ENCODE measurements at places on chromosomes 12 and 14.

DNA sequence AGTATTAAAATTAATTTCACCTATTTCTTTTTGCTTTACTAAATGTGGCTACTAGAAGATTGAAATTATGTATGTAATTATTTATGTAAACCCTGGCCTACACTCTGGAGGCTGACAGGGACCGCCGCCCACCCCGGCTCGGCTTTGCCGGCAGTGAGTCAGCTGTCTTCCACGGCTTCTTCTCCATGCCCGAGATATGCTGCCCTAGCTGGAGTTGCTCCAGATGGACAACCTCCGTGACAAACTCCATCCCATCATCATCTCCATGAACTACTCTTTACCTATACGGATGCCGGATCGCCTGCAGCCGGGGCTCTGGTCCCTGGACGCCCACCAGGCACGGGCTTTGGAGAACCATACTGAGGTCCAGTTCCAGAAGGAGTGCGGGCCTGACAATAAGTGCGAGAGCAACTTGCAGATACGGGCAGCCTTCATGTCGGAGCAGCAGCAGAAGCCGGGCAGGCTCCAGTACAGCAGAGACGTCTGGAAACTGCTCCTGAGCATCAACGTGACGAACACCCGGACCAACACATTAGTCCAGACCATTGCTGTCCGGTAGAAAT is 86.9 kb upstream of the NID2 start:
- DNase-seq: no peak

- no peak for DNase-seq
These were observed 41.4 kb downstream of the NOC4L start for GRCh38 chr12:132185705-132186104.

DNA sequence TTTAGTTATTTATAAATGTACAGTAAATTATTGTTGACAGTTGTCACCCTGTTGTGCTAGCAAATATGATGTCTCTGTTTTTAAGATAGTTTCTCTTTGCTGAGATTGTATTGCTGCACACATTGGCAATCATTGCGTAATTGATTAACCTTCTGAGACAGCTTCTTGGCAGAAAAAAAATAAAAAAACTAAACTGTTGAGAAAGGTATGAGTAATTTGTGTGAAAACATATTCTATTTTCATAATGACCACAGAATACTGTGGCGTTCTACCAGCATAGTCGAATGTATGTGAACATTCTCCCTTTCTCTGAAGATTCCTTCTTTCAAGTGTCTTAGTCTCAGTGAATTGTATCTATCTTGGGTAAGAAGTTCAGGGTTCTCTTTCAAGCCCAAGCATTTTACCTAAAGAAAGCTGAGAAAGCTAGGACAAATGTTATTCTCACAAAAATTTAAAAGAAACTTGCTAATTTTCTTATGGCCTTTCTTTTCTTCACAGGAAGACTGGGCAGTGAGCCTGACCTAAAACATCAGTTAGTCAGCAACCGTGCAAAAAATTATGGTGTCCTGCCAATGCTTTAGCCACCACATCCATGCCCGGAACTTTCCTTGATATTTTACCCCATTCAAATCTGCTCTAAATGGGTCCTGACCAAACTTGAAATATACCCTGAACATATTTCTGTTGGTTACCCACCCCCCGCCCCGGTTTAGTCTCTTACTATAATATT is 69.0 kb upstream of the REP15 start:
- DNase-seq: no peak

DNA sequence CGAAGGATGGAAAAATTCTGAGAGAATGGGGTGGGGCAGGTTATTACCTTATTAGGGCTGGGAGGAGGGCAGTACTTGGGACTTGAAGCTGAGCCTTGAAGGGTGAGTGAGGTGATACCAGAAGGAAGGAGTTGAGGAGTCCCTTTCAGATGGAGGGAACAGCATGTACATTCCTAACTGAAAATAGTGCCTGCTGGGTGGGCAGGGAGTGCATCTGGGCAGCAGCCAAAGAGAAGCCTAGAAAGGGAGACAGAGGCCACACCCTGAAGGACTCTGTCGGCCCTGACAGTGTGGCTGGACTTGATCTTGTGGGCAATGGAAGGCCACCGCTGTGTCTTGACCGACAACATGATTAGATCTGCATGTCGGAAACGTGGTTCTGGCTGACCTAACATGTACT is 147.6 kb downstream of the NDUFA12 start:
- no peak for DNase-seq

Measured in omental fat pad (tissue), 4 donors.